Left renal pelvis (tissue), 4 donors: ENCODE measurements at places on chromosomes 11 and 22.

DNA sequence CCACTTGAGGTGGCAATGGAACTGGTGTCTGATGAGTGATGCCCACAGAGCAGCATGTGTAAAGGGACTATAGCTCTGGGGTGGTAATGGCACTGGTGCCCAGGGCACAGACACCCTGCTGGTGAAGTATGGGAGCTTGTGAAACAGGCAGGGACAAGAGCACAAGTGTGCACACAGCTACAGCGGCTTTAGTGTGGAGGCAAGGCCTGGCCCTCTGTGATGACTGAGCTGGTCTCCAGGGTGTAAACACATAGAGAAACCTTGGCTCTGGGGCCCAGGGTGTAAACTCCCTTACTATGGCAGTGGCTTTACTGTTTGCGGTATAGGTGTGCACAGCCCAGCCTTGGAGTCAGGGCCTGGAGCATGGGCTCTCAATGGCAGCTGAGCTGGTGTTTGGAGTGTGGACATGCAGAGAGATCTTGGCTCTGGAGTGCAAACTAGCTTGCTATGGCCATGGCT lies 46.3 kb downstream of the BIRC2 start:
- DNase-seq = no peak

DNA sequence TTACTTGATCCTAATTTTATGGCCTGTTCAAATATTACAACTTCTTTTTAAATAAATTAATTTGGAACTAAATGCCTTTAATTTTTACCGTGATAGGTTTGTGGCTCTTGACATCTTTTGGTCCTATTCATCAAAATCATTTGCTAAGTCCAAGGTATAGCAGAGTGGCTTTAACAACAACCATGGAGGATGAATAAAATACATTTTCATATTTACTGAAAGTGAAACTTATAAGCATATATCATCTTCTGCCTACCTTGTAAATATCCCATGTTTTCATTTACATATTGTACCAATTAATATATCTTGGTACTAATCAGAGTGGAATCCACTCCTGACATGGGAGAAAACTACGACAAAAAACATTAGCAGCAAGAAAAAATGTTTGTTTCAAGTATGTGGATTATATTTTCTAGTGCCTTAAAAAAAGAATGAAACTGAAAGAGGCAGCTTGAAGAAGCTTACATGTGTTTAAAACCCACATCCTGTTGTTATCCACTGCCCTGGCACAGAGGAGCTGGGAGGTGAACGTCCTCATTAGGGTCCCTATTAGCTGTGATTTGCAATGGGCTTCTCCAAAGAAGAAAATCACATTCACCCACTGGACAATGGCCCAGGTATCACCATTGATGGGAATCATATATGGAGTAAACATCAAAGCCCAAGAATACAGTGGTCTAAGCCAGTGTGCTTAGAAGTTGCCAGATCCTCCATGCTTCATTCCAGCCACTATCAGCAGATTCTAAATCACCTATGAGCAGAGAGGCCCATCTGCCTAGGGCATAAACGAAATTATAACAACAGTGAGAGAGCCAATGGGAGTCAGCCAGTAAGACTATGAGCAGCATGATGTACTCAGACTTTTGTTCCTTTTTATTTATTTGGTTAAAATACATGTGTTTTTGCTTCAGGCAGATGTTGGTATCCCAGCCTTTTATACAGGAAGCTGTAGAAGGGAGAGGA lies 84.7 kb downstream of the MAML2 start:
- no peak for DNase-seq

GRCh38 chr11:68682531-68682961 lies 1.8 kb upstream of the GAL start:
- DNase-seq = no peak

DNA sequence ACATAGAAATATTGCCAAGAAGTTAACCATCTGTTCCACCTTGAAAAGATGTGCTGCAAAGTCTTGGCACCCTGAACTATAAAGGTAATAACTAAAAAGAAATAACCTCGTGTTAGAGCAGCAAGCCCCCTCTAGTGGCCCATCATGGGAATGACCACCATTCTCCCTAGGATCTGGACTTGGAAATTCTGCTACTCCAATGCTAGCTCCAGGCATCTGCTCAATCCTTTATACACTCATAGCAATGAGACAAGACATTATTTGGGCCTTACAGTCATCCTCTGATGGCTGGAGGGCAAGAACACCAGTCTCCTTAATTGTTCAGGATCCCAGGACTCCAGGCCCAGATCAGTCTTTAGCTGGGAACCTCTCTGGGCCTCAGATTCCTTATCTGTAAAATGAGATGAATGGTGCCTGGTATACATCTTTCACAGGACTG lies 76.0 kb downstream of the CWC15 start:
- DNase-seq = no peak

DNA sequence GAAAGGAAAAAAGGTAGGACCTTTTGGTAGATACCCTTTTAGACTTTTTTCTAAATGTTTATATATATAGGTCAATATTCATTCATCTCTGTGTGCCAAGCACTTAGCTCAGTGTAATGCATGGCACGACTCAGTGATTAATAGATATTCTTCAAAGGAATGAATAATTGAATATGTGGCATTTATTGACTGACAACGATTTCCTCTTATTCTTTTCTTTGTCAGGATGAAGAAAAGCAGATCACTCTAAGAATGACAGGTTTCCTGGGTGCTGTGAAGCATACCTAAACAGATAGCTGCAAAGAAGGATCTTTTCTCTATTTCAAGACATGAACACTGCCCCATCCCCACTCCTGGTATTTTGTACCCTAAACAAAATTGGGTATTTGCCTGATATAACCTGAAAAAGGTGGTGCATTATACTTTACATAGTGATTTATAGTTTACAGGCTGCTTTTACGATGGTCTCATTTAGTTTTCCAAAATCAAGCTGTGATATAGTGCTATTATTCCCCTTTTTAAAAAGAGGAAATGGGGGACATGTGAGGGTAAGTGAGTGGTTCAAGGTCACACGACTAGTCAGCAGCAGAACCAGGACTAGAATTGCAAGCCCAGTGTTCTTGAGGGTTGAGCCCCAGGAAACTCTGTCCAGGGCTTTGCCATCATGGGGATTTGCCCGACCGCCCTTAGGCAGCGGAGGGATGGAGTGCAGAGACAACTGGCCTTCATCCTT lies 32.9 kb upstream of the CLMP start:
- DNase-seq = no peak

- no peak for DNase-seq
These were observed 788.8 kb upstream of the FAT3 start for GRCh38 chr11:91435694-91436395.

GRCh38 chr22:45319324-45319685 lies 9.6 kb downstream of the FAM118A start:
- DNase-seq = no peak

DNA sequence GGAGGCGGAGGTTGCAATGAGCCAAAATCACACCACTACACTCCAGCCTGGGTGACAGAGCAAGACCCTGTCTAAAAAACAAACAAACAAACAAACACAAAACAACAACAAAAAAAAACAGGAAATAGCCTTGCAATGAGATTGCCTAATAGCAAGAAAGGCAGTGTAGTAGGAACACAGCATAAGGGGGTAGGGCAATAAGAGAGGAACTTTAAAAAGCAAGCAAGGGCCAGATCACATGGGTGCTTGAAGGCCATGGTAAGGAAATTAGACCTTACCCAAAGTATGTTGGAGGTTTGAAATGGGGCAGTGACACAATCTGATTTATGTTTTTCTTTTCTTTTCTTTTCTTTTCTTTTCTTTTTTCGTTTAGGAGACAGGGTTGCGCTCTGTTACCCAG lies 34.7 kb upstream of the NRIP3 start:
- no peak for DNase-seq

- no peak for DNase-seq
These were observed 35.7 kb upstream of the SUSD2 start for GRCh38 chr22:24145446-24146193.

DNA sequence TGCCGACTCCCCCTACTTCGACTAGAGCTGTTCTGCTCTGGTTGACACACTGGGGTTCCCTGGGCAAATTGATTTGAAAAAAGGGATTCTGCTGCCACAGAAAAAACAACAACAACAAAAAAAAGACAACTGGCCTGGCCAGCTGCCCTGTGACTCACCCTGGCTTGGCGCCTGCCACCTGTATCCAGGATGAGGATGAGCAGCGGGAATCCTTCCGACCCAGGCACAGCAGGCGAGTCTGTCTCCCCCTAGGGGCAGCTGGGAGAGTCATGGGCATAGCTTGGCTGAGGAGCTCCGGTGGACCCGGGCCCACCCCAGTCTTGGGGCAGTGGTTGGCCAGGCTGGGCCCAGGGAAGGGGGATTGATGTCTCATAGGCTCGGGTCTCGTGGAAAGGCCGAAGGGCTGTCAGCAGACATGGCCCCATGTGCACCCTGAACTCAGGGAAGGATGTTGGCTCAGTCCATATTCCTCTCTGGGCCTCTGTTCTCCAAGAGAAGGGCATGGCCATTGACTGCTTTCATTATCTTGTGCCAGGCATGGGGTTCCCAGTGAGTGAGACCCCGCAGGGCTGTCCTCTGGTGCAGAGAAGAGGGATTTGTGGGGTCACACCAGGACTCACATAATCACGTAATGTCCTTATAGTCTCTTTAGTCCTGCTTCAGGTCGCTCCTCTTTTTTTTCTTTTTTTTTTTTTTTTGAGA lies 10.4 kb upstream of the SUN2 start:
- DNase-seq = no peak

GRCh38 chr22:41766476-41766875 lies 34.0 kb upstream of the CCDC134 start:
- no peak for DNase-seq

- no peak for DNase-seq
These were observed 40.7 kb upstream of the DKK3 start for GRCh38 chr11:12048936-12049790.

GRCh38 chr11:34126959-34127848 lies 21.8 kb downstream of the NAT10 start:
- DNase-seq = no peak

GRCh38 chr11:95490625-95491024 lies 259.6 kb upstream of the SESN3 start:
- DNase-seq = no peak

DNA sequence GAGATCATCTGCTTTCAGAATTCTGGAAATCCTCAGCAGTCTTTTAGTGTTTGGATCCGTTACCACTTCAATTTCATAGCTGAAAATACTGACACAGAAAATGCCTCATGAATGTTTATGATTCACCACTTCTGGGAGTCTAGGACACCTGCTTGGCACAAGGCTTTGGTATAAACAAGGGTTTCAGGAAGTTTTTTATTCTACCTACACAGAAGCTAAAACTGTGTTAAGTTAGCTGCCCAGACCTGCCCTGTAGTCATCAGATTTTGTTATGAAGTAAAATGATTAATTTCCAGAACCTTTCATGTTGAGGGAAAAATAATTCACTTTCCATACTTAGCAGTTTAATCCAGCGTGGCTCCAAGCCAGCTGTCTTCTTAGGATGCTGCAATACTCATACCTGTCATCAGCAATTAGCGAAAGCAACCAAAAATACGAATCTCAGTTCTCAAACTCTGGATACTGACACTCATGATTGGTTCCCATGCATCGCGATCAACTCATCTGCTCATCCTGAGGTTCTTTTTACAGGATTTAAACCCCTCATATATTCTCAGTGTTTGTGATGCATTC lies 458.5 kb upstream of the CCDC90B start:
- DNase-seq = no peak

DNA sequence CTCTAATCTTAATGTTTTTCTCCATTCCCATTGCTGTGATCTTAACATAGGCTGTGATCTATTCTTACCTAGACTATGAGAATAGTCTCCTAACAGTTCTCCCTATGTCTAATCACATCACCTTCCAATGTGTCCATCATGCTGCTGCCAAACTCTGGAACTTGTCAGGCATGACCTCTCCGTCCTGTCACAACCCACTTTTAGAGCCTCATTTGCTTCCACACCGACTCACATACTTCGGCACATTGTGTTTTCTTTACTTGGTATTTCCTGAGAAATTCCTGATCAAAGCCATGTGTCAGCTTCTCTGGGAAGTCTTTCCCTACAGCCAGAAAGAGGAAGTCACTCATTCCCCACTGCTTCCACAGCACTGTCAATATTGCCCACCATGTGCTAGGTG lies 40.5 kb upstream of the BIRC3 start:
- no peak for DNase-seq

GRCh38 chr11:82750643-82751139 lies 17.0 kb upstream of the FAM181B start:
- no peak for DNase-seq

GRCh38 chr11:12125609-12126149 lies 15.3 kb downstream of the MICAL2 start:
- no peak for DNase-seq

- no peak for DNase-seq
These were observed 79.2 kb downstream of the CASP12 start for GRCh38 chr11:104819107-104819506.

GRCh38 chr11:15627560-15627959 lies 512.8 kb downstream of the INSC start:
- no peak for DNase-seq

- DNase-seq = no peak
These were observed 19.9 kb downstream of the UNC93B1 start for GRCh38 chr11:67983951-67984350.

GRCh38 chr22:50376085-50376651 lies 33.0 kb downstream of the PPP6R2 start:
- no peak for DNase-seq

GRCh38 chr22:17576470-17576869 lies 13.2 kb downstream of the SLC25A18 start:
- no peak for DNase-seq

- DNase-seq = no peak
These were observed 62.0 kb downstream of the STK33 start for GRCh38 chr11:8531982-8532381.

DNA sequence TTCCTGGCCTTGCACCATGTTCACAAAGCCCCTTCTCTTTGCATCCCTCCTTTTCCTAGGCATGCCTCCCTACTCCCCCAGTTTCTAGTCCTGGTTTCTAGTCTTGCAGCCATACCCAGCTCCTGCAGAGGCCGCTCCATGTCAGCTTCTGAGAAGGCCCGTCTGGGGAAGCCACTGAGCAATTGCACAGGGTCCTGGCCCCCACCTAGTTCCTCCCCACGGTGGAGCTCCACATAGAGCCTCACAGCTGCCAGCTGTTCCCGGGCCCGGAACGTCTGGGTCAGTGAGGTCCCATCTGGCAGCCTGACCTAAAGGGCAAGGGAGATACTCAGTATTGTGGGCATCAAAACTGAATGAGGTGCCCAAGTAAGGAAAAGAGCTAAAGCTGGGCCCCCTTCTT lies 2.2 kb downstream of the UBXN1 start:
- no peak for DNase-seq

DNA sequence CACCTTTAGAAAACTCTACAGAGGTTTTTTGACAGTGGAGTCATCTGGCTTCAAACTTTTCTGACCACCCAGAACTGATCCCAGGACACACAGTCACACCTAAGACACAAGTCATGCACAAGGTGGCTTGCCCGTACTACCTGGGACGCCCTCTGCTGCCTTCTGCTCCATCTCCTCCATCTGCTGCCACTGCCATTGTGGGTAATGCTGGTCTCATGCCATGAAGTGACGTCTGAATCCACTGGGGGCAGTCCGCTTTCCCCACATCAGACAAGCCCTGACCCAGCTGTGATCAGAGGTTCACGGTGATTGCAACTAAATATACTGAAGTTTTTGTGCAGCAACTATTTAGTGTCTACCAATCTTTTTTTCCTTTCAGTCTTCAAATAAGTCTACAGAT lies 5.4 kb upstream of the NDUFS8 start:
- DNase-seq = no peak

- DNase-seq = no peak
These were observed 50.3 kb upstream of the FIBIN start for GRCh38 chr11:26943636-26944035.
